ENCODE measurements at places on chromosomes 16 and 17. TPM values are rescaled to one million over a fixed set of nuclear protein-coding genes. Genes with fewer than 3 reads are reported as not detected.

Gene KRTAP3-1
- not detected for total RNA-seq

Gene ASPHD1
- 0.33 TPM for total RNA-seq

Gene GRAP
- 85.6 TPM for total RNA-seq

Gene GNGT2
- total RNA-seq: 4.6 TPM

Gene CCL17
- total RNA-seq: not detected

Gene TSPOAP1
- not detected for total RNA-seq

Gene ZNF624
- 6.2 TPM for total RNA-seq

Gene OR2C1
- not detected for total RNA-seq

Gene MPP2
- total RNA-seq: 0.38 TPM
